ENCODE measurements at places on chromosomes 2 and 18.

DNA sequence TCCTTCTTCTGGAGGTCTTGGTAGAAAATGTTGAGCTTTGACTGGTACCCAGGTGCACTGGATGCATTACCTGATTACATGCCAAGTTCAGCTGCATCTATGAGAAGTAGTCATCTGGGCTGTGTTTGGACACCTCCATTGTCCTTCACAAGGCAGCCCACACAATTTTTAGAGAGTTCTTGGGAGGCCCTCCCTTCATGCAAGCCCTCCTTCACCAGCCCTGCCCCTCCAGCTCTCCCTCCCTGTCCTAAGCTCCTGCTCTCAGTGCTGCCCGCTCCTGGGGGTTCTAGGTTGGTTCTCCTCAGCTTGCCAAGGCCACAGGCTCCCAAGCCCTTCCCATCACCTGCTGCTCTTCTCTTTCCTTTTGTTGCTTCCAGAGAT lies 148.7 kb downstream of the DYSF start:
- DNase-seq = no peak

GRCh38 chr2:234420408-234420807 lies 76.5 kb downstream of the ARL4C start:
- DNase-seq = no peak

DNA sequence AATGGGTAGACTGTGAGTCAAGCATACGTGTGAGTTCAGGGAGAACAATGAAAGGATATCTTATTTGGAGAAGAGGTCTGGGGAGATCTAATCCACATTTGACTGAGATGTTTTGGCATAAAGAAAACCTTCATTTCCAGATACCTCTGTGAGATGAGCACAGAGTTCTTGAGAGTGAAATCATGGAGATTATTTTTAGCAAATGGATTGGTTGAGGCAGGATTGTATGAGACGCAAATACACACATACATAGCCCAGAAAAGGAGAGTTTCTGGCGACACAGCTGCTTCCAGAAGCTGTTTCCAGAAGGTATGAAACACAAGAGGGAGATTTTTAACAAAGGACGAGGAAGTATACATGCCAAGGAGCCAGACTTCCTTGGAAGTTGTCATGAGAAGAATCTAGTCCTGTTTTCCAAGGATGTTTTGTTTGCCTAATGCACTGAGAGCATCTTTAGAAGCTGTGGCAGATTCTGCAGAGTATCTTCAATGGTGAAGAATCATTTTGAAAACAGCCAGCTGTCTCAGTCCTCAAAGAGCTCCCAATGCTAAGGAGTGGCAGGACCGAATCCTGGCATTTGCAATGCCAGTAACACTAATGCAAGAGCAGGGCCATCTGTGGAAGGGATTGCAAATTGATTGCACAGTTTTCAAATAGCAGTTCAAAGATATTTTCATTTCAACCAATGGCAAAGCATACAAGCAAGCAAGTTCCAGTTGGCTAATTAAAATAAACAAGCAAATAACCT lies 177.2 kb downstream of the SETBP1 start:
- no peak for DNase-seq

DNA sequence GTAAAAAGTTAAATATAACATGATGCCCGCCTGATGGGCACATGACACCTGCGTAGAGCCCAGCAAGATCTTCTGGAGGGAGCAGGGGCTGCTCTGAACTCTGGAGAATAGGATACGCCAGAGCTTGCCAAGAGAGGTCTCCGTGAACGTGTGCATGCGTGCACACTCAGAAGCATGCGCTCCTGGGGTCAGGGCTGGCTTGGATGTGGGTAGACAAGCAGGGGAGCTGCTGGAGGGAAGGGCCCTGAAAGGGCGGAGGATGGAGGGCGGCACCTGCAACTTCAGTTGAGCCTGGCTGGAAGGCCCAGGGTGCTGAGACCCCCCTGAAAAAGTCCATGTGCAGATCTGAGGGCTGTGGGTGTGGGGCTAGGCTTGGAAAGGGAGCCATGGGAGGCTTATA lies 828.4 kb upstream of the SALL3 start:
- DNase-seq = no peak

GRCh38 chr2:223055836-223056235 lies 3.8 kb downstream of the KCNE4 start:
- DNase-seq = peak; percentile 44

GRCh38 chr18:33152376-33152775 lies 288.1 kb downstream of the CCDC178 start:
- no peak for DNase-seq

DNA sequence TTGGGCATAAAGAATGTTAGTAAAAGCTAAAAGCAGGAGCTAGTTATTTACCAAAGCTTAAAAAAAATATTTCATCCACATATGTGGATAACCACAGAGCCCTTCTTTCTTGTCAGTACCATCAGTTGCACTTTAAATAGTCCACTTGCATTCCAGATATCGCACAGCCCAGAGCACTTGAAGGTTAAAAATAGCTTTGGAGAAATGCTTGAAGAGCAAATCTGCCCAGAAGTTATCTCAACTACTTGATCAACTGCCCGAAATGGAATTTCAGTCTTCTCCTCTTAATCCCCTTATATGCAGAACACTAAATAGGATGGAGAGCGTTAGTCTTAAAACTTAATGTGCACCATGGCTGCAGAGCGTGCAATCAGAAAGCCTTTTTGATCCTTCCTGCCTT lies 148.3 kb downstream of the PLEKHA3 start:
- DNase-seq = no peak

GRCh38 chr18:57220480-57220879 lies 73.6 kb downstream of the BOD1L2 start:
- no peak for DNase-seq

GRCh38 chr2:118032169-118033013 lies 18.5 kb upstream of the CCDC93 start:
- peak; percentile 78 for DNase-seq
